ENCODE measurements at places on chromosomes 11 and 22.

- no peak for DNase-seq
Observed at GRCh38 chr11:68191661-68192579, 21.2 kb downstream of the KMT5B start.

DNA sequence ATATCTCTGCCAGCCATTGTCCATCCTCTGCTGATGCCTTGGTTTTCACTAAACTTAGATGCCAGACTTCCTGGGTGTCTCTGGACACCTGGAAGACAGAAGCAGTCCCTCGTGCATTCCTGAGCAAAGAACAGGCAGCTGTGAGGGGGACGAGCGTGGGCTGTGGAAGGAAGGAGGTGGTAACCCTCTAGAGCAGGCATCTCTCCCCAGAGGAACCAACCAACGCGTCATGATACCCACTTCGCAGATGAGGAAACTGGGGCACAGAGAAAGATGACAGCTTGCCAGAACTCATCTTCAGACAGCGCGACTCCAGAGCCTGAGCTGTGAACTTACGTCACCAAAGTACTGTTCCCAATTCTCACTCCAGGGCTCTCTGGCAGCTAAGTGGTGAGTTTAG, 123.4 kb downstream of the OPCML start:
- DNase-seq: no peak

GRCh38 chr11:65292890-65293289, 21.8 kb upstream of the CDC42EP2 start:
- no peak for DNase-seq

DNA sequence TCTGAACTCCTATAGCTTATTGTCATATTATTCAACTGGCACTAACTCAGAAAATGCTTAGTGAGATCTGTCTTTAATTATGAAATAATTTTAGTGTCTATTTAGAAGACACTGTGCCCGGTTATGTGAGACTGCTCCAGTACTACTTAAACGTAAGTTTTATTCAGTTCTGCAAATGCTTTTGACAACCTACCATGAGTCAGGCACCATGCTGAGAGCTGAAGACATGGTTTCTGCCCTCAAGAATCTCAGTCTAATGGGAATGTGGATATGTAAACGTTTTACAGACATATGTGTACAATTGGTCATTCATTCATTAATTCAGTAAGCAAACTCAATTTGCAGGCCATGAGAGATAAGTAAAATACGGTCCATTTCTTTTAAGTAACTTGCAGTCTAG, 40.0 kb downstream of the DCUN1D5 start:
- no peak for DNase-seq

DNA sequence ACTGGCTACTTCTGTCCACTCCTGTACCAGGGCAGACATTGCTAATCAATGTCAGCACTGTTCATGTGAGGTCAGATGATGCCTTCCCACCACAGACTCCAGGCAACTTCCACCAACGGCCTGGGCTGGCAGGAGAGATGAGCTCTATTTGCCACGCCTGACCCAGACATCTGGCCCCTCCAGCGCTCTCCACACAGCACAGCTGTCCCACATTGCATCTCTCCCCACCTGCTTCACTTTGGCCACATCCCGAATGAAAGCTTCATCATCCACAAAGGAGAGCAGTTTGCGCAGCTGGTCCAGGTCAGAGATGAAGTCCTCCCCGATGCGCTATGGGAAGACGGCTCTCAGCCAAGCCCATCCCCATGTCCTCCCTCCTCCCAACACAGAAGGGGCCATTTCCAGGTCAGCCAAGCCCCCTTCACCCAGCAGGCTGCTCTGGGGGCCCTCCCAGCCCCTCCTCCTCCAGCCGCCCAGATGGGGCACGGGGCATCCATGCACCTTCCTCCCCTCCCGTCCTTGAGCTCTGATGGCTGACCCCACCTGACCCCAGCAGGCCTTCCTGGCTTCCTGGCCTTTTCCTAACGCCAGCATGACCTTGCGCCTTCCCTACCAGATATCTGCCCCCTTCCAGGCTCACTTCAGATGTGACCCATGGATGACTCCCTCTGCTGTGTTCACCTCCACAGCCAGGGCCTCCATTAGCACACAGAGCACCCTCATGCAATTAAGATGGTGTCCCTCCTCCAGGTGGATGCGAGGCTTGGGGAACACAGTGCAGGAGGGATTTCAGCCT, 7.4 kb downstream of the PYGM start:
- DNase-seq: peak; percentile 52

- DNase-seq: no peak
Observed at GRCh38 chr11:117171007-117171403, 7.5 kb upstream of the SIDT2 start.

All from right hindlimb (tissue), 1 donor.